ENCODE measurements at places on chromosomes 1 and 21. TPM values are rescaled to one million over a fixed set of nuclear protein-coding genes. Genes with fewer than 3 reads are reported as not detected.

The CYP4B1 gene
- polyA plus RNA-seq: not detected

The PTPN22 gene
- 14.3 TPM for polyA plus RNA-seq

The ZBTB37 gene
- 6.3 TPM for polyA plus RNA-seq

The TMPRSS15 gene
- polyA plus RNA-seq: 0.14 TPM

The CNR2 gene
- 63.4 TPM for polyA plus RNA-seq

The RBM8A gene
- polyA plus RNA-seq: 169 TPM

The LORICRIN gene
- polyA plus RNA-seq: not detected

The CRYAA gene
- not detected for polyA plus RNA-seq

The RGS2 gene
- 143 TPM for polyA plus RNA-seq

The DMAP1 gene
- polyA plus RNA-seq: 116 TPM

The CD52 gene
- 1,597 TPM for polyA plus RNA-seq

The CELA3A gene
- polyA plus RNA-seq: not detected

The KRTAP12-3 gene
- not detected for polyA plus RNA-seq

The SLC6A17 gene
- polyA plus RNA-seq: not detected

The ITSN1 gene
- polyA plus RNA-seq: 0.31 TPM

The CTSS gene
- 106 TPM for polyA plus RNA-seq
